ENCODE measurements at places on chromosomes 2 and 18.

GRCh38 chr2:55033076-55033742, 17.0 kb downstream of the RTN4 start:
- peak; percentile 29 for DNase-seq

- no peak for DNase-seq
Observed at GRCh38 chr2:183185534-183185933, 61.3 kb downstream of the NUP35 start.

DNA sequence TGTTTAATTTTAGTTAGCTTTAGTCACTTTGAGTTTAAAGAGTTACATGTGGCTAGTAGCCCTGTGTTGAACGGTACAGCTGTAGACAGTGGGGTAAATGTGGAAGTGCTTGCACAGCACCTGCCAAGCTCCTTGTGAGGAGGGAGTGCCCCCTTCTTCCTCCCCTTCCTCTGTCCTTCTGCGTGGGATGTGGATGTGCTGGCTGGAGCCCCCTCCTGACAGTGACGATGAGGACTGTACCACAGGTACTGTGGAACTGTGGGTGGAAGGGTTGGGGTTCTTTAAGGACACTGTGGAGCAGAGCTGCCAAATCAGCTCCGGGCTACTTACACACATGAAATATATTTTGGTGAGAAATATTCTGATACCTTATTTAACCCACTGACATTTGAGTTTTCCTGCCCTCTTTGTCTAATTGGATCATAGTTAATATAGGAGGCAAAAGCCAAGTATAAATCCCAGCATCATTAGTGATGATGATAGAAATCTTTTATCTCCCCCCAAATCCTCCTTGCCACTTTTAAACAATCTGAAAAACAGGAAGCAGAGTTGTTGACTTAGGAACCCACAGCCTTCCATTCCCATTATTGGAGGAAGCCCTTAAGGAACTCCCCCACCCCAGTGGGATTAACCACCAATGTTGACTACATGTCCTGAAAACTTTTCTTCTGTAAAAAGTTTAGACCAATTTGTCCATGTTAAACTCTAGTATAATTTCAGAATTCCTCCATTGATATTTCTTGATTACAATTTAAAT, 181.3 kb downstream of the PTPRM start:
- no peak for DNase-seq

GRCh38 chr2:131034122-131035051, 58.9 kb downstream of the FAM168B start:
- no peak for DNase-seq

GRCh38 chr2:31415421-31415820, 879 bp upstream of the XDH start:
- no peak for DNase-seq

DNA sequence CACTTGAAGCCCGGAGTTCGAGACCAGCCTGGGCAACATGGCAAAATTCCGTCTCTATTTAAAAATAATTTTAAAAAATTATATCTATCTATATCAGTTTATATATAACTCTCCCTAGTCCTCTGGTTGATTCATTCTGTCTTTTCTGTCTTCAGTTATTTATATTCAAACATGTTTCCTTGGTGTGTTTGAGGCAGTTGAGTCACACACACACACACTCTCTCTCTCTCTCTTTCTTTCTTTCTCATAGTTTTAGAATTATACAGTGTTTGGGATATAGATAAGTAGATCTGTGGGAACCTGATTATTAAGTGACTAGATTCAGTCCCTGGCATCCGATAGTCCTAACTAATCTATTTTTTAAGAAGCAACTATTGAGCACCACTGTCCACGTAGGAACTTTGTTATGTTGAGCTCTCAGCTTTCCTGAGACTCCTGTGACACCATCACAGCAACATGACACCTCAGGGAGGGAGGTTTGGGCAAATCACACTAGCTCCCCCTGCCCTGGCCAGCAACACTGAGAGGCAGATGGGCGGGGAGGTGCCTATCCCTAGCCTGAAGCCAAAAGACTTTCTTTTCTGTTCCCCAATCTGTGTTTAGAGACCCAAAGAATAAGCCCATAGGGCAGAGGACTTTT, 482.7 kb downstream of the DLGAP1 start:
- no peak for DNase-seq

DNA sequence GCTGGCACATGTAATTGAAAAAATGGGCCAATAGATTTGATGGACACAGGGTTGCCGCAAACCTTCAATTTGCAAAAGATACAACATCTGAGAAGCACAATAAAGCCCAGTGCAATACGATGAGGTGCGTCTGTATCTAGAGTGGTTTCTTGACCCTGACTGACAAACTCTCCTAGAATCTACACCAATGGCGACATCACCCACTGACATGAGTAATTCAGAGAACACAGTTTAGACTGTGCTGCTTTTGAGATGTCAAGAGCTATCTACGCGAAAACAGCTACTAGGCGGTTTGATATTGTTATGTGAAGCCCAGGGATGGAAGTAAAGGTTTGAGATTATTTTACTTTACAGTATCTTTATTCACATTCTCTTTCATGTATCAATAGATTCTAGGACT, 104.9 kb downstream of the EIPR1 start:
- no peak for DNase-seq

DNA sequence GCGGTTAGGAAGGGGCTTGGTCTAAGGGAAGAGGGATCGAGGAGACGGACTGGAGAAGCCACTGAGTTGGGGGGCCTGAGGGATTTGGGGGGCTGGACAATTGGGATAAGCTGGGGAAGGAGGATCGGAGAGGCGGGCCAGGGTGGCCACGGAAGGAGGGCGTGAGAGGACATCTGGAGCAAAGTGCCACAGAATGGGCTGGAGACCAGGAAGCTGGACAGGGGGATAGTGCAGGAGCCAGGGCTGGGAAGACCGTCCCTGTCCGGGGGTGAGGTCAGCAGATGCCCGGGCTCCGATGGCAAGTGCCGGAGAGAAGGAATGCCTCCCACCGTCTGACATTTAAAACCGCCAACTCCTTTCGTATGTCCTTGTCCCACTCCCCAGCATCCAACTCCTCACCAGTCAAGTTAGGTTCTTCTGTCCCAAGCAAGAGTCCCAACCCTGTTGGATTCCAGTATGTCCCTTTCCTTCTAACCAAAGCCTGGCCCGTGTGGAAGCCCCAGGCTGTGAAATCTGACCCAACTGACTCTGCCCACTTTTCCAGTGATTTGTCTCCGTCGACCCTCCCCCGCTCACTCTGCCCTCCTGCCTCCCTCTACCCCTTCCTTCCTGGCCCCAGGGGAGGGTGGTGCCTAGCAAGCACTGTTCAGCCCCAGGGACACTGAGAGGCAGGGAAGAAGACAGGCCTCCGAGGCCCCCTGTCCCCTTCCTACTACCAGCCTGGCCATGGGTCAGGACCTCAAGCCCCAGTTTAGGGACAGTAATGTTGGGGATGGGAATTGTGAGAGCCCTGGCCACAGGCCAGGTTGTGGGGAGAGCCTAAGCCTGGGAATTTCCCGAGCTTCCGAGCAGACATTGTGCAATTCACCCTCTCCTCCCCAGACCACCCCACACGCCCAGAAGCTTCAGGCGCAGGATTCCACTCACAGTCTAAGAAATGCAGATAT, 31.5 kb upstream of the TMBIM1 start:
- DNase-seq, result no peak

- peak; percentile 64 for DNase-seq
Observed at GRCh38 chr18:57434536-57435494, at the start of gene ONECUT2. TSS of gene ONECUT2 (plus strand) at chr18:57435374. CDS start at chr18:57435717, 343 bp downstream.

DNA sequence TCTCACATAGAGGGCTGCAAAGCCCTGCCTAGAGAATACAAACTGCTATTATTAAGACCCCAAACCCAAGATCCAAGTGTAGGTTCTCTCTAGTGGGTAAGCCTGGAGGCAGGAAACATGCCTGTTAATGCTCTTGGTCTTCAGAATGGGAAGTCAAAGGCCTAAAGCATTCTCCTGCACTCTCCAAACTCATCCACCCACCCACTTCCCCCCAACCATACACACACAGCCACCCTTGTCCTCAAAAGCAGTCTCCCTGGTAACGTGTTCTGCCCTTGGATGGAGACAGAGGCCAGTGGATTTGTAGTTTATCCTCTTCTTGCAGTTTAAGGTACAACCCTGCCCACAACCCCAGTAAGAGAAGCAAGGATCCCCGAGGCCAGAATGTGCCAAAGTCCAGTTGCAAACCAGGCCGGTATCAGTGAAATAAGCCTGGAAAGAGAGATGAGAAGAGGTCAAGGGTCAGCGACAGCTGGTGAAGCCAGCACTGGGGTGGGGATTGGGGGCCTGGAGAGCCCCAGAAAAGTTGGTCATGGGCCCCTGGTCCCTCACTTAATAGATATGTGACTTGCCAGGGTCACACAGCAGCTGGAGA, 23.0 kb downstream of the TMEM247 start:
- no peak for DNase-seq

GRCh38 chr18:48855422-48856377, 95.1 kb downstream of the SMAD7 start:
- DNase-seq, result peak; percentile 19

DNA sequence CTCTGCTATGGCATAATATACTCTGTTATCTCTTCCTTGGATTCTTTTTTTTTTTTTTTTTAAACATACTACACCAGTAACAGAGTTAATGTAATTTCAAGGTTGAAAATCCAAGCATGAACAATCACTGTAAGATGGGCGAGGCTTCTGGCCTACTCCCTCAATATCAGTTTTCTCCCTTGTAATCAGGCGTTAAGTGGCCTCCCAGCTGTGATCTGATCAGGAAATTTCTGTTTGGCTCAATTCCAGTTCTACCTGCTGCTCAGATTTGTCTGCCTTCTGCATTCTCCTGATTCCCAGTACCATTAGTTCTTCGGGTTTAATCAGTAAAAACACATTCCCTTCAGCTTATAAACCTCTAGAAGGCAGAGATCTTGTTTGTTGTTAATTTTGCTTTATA, 18.6 kb downstream of the PRKD3 start:
- DNase-seq, result no peak

- DNase-seq, result no peak
Observed at GRCh38 chr2:215436705-215437565, 1.1 kb upstream of the FN1 start.

GRCh38 chr18:64693766-64694165, 544.9 kb upstream of the LINC00305 start:
- no peak for DNase-seq

GRCh38 chr2:151085181-151085611, 176.5 kb downstream of the RBM43 start:
- DNase-seq, result no peak

DNA sequence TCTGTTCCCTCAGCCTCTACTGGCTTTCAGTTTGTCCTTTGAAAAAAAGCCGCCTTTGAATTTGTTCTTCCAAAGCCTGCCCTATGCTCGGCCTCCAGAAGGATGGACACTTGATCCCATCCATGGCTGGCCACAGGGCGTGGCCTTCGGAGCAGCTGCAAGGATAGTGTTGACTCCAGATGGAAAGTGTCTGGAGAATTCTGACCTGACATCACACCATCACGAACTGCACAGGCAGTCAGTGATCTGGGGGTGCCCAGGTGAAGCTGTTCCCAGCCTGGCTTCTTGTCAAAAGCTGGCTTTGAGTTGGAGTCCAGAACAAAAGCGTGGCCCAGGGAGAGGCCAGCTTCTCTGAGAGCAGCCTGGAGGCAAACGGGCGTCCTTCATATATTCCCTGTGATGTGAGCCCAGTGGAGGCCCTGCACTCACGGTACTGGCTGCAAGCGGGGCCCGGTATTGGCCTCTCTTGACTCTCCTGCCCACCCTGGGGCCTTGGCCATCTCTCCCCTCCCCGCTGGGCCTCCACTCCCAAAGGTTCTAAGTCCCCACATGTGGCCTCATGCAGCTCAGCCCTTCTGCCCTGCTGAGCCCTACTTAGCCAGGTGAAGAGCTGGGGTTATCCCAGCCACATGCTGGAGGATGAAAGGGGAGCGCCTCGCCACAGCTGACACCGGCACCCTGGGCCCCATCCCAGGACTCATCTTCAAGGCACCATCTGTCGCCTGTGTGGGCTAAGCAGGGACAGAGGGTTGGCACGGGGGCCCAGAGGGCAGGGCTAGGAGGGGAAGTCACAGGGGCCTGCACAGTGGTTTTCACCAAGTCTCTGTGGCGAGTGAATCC, 20.4 kb upstream of the ATOH8 start:
- DNase-seq, result no peak

- no peak for DNase-seq
Observed at GRCh38 chr2:46335391-46336282, 38.4 kb downstream of the EPAS1 start.

DNA sequence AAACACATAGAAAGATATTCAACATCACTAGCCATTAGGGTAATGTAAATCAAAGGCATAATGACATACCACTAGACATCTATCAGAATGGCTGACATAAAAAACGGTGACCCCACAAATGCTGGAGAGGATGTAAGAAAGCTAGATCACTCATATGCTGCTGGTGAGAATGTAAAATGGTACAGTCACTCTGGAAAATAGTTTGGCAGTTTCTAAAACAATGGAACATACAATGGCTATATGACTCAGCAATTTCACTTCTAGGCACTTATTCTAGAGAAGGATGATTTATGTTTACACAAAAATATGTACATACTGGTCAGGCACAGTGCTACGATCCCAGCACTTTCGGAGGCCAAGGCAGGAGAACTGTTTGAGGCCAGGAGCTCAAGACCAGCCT, 87.3 kb downstream of the COLEC12 start:
- DNase-seq, result no peak

DNA sequence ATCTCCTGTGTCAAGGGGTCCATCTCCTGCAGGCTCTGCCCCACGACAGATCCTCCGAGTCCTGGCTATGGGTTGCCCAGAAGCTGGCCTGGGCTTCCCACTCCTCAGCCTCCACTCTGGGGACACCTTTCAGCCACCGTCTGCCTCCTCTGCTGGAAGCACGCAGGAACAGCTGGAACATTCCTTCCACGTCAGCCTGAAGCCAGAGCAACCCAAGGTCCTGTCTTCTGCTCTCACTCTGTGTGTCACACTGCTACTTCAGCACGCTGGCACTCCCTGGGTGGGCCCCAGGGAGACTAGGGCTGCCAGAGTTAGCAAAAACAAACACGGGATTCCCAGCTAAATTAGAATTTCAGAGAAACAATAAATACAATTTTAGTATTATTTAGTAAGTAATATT, 148.8 kb downstream of the HRH4 start:
- DNase-seq, result no peak

GRCh38 chr2:23206650-23207049, 178.3 kb upstream of the KLHL29 start:
- no peak for DNase-seq

Data from CD4-positive, alpha-beta T cell treated with Interferon gamma for 1 hour (primary cell).